CD4-positive, alpha-beta T cell treated with Interleukin-1 beta for 1 hour (primary cell): ENCODE measurements at places on chromosomes 13 and 19.

DNA sequence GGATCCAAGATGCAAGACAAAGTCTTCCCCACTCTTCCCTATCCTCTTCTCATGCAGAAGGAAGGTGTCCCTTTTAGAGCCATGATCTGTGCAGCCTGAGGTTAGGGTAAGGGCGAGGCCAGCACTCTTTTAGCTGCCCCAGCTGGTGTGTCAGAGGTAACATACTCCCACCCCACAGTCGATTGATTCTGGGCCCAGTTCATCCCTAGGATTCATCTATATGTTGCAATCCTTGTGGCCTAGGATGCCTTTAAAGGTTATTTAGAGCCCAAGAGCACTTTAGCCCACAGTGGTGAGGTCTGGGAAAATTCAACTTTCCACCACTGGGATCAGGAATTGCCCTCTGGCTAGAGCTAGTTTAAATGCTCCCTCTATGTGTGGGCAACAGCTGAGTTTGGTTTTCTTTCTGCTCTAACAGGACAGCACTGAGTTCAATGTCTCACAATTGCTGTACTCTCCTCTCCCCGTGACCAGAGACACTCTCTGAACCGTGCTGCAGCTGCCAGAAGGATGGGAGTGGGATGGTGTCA lies 201.3 kb upstream of the SERP2 start:
- no peak for DNase-seq

DNA sequence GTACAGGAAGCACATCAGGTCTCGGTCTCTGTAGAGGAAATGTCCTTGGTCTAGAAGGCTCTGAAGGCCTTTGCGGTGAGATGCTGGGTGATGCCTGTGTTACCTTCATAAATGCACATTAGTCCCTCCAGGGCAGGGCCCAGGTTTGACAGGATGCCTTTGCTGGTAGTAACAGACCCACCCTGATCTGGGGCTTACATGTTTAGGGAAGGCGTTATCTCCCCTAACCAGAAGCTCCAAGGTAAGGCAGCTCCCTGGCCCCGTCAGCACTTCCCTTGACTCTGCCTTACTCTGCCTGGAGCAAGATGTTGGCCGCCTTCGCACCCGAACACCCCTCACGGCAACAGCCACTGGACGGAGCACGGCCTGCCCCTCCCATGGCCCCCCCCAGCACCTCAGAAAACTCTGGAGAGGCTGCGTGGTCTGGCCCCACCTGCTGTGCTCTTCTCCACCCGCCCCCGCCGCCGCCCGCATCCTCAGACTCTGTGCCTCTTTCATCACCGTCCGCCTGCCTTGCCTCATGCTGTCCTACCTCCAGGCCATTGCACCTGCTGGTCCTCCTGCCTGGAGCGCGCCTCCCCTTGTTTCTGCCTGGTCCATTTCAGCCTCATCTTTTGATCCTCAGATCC lies 9.1 kb downstream of the AP2A1 start:
- DNase-seq: no peak

GRCh38 chr13:74264333-74264732 lies 130.1 kb upstream of the KLF12 start:
- DNase-seq: no peak

- DNase-seq: no peak
Observed at GRCh38 chr13:98488736-98489135, 88.2 kb downstream of the STK24 start.

DNA sequence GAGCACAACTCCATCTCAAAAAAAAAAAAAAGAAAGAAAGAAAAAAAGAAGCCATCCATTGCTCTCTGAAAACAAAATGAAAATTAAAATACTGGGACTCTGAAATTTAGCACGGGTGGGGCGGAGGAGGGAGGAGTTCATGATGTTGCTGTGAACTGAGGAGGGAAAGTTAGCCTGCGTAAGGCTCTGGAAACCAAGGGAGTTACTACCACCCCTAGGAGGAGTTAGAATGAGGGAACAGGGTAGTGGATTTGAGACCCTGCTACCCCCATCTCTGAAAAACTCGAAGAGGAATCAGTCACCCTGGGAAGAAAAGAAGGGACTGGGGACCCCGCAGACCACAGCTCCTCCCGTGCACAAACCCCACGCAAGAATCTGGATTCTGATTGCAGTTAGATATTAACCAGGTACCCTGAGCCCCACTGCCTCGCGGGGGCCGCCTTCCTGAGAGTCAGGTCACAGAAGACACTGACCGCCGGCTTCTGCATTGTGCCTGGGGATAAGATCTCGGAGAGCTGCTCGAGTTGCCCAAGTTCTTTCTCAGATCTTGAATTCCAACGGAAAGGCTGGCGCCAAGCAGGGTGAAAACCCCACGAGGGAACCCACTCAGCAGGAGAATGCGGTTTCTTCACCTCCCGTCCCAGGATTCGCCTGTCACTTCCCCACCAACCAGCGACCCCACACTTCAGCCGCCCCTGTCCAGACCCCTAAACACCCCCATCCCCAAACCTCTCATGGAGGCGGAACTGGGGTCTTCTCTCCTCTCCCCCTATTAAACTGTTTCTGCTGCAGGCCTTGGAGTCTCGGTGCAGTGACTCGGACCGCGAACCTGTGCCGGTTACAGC lies 870 bp downstream of the ZNF442 start:
- no peak for DNase-seq

DNA sequence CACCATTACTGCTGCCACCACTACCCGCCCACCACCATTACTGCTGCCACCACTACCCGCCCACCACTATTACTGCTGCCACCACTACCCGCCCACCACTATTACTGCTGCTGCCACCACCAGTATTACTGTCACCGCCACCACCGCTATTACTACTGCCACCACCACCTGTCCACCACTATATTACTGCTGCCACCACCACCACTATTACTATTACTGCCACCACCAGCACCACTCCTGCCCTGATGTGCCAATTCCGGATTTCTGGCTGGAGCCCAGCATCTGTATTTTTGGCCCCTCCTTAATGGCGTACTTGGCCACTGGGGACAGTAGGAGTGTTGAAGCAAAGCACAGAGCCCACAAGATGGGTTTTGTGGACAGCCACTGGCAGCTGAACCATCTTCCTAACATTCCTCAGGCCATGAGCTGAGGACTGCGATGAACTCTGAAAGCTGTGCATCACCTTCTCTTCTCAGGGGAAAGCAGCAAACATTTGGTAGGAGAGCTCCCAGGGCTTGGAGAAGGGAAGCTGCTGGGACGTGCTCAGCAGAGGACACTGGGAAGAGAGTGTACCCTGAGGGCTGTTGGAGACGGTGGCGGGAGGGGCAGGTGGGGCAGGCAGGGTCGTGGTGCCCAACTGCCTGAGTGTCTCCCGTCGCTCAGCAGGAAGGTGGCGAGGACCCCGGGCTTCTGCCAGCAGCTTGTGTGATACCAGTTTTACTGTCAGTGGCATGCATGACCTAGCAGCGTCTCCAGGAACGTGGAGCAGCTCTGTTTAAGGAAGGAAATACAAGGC lies 23.0 kb downstream of the CUL4A start:
- no peak for DNase-seq

DNA sequence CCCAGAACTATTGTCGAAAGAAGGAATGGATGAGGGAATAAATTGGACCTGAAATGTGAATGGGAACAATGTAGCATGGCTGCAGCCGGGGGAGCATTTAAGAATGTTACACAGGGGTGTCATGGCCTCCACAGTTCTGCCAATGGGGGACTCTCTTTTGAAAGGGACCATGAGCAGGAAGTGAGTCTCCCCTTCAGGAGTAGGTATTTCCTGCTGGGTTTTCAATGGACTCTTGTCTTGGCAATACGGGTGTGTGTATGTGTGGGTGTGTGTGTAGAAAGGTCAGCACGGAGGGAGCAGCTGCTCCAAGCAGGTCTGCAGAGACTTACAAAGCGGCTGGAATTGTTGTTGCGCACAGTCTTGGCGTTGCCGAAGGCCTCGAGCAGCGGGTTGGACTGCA lies 24.4 kb downstream of the MYO1F start:
- DNase-seq: no peak

DNA sequence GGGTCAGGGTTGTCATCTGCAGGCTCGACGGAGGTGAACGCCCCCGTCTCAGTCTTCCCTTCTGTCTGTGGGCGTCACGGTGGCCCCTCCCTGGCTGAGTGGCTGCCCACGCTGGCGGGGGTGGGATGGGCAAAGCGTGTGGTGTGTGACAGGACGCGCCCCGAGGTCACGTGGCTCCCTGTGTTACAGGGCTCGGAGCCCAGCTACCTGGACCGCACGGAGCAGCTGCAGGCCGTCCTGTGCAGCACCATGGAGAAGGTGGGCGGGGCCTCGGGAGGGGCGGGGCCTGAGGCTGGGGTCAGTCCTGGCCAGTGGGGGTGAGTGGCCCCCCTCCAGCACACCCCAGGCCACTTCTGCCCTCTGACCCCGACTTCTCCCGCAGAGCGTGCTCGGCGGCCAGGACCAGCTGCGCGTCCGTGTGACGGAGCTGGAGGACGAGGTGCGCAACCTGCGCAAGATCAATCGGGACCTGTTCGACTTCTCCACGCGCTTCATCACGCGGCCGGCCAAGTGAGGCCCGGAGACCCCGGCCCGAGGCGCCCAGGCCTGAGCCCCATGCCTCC lies 6.3 kb upstream of the GRIN3B start:
- no peak for DNase-seq

- DNase-seq: no peak
Observed at GRCh38 chr13:77289851-77290250, 37.0 kb downstream of the MYCBP2 start.

DNA sequence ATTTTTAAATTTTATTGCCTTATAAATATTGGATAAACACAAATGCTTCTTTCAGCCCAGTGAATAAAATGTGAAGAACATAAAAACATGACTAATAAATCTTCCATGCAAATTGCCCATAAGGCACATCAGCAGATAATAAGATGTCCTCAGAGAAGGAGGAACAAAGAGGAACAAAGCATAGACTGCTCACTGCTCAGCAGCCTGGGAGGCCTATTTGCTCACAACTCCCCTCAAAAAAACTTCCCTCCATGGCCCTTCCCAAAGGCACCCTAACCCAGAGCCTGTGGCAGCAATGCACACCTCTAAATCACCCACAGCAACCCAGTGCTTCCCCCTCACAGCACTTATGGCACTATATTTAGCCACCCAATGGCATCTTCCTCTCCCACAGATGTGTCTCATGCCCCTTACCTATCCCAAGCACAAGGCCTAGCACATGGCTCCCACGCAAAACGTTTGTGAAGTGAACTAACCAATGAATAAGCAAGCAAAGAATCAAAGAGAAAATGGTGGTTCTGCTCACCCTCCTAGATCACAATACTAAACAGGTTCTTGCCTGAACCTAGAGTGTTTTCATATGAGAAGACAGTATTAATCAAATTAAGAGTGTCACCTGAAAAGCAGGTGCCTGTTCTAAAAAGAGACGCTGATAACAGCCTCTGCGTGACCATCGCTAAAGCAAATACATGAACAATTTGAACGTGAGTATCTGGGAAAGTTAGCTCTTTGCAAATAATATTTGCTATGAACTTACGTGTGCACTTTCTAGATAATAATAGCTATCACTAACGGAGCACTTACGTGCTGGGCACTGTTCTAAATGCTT lies 96.9 kb downstream of the TBC1D4 start:
- DNase-seq: no peak
